ENCODE measurements at places on chromosomes 12 and 14.
A peak's percentile ranks its signal among the peaks of the same experiment; 100 is the strongest.

DNA sequence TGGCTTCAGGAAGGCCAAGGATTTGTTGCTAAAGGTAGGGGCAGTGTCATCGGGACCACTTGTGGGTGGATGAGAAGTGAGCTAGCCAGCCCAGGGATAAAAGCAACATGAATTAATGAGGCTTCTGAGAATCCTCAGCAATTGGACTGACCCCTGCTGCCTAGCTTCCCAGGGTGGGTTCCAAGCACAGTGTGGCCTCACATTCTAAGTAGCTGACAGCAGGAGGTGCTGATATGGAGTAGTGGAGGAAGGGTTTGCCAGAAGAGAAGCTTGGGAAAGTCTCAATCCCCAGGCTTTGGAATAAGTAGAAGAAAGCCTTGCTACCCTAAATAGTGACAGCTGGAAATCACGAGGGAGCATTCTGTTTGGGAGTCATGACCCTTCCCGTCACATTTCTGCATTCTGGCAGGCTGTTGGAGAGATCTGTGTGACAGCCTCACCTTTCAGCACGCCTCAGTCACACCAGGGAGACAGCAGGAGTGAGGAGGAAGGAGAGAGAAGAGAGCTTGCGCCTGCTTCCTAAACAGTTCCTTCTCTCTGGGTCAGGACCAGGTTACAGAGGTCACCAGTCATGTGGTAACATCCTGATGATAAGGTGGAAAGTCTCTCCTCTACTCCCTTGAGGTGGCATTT, 31.2 kb downstream of the DACT1 start:
- no peak for DNase-seq

DNA sequence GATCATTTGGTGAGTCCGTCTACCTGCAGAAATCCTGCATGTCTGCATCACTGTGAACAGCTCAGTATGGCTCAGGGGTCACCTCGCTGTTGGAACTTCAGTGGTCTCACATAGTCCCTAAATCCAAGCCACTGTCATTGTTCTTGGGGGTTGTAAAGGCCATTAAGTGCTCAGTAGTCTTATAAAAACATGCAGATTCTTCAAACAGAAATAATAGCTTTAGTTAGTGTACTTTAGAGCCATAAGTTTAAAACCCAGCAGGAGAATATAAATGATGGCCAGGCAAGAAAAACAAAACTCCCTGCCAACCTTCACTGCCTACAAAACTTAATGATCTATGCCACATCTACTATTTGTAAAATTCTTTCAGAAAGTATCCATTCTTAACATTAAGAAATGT, 396.3 kb downstream of the SYT1 start:
- no peak for DNase-seq

GRCh38 chr14:89236851-89237250, 180.2 kb downstream of the FOXN3 start:
- no peak for DNase-seq

GRCh38 chr14:50025776-50026175, 90.6 kb downstream of the VCPKMT start:
- no peak for DNase-seq

DNA sequence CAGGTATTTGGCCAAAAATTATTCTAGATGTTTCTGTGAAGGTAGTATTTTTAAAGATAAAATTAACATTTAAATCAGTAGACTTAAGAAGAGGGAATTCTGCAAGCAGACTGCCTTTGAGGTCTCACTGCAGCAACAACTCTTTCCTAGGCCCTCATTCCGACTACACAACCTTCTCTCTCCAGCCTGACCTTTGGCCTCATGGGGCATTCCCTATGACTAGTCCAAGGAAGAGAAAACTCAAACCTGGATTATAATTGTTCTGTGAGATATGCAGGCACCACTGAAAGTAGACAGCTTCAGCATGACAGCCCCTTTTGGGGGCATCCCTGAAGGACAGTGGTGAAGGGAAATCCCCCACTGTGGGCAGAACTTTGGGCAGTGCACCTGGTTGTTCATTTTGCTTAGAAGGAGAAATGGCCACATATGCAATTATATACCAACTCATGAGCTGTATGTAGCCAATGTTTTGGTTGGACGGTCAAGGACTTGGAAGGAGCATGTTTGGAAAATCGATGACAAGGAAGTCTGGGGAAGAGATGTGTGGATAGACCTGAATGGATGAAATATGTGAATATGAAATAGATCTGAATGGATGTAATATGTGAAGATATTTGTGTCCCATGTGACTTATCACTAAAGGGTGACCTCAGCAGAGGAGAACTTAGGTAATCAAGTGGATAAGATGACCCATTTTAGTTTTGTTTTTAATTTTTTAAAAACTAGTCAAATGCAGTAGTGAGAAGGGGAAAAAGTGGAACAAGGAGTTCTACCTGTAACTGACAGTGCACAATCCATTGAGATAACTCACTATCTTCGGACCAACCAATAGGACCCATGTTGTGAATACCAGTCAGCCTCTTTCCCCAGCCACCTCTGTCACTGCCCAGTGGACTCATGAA, 233.3 kb upstream of the FOXN3 start:
- DNase-seq, result peak; percentile 28

DNA sequence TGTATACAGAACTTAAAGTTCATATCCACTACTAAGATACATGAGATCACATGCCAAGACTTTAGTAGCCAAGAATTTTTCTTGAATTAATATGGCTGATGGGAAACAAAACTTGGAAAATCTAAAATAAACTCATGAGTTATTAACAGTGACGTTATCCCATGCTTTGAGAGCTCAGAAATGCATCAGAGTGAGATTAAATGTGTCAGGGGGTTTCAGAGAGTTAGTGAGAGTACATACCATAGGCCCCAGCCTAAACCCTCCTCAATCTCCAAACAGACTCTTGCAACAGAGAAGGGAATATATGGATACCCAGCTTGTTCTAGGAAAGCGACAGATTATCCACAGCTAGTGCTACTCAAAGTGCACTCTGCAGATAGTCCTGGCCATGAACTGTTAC, 19.3 kb downstream of the SLC35F4 start:
- no peak for DNase-seq

DNA sequence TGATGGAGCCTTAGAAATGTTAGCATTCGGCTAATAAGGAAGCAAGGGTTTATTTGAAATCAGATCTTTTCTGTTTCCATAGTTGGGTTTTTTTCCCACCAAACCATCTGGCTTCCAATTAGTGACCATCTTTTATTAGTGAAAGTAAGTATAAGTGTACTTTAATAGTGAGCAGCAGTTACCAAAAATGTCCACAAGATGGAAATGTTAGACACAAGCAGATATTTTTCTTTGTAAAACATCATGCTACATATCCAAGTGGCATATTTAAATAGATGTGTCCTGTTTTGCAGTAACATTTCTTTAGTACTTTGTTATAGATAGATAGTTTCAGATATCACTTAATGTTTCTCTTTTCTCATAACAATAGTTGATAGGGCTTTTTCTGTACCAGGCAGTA, 28.8 kb downstream of the YEATS4 start:
- DNase-seq, result no peak

DNA sequence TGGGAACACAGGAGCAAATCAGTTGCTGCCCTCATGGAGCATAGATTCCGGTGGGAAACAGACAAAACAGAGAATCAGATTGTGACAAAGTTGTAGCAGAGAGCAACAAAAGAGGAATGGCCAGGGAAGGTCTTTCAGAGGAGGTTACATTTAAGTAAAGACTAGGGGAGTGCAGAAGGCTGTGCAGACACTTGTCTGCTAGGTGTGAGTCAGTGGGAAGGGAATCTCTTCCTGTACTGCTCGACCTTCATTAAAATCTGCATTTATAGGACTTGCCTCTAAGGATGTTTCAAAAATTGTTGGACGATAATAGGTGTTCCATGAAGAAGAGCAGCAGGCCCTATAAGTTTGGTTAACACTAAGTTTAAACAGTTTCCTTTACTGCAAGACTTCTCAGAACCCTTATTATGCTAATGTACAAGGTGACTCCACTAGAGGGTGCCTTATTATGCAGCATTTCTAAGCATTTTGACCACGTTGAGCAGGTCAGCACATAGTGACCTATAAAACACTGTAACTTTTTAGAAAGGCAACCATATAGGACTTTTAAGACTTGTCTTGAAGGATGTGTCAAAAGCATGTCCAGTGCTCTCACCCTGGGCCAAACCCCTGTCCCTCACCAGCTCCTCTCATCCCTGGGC, 91.8 kb upstream of the RIC8B start:
- no peak for DNase-seq

DNA sequence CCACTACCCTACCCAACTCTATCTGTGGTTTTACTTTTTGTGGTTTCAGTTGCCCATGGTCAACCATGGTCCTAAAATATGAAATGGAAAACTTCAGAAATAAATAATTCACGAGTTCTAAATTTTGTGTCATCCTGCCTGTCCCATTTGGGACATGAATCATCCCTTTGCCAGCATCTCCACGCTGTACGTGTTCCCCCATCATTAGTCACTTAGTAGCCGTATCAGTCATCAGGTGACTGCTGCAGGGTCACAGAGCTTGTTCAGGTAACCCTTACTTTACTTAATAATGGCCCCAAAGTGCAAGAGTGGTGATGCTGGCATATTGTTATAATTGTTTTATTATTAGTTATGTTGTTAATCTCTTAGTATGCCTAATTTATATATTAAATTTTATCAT, 209.9 kb downstream of the ITPR2 start:
- no peak for DNase-seq

GRCh38 chr12:48602192-48602989, 32.5 kb upstream of the LALBA start:
- DNase-seq, result no peak

DNA sequence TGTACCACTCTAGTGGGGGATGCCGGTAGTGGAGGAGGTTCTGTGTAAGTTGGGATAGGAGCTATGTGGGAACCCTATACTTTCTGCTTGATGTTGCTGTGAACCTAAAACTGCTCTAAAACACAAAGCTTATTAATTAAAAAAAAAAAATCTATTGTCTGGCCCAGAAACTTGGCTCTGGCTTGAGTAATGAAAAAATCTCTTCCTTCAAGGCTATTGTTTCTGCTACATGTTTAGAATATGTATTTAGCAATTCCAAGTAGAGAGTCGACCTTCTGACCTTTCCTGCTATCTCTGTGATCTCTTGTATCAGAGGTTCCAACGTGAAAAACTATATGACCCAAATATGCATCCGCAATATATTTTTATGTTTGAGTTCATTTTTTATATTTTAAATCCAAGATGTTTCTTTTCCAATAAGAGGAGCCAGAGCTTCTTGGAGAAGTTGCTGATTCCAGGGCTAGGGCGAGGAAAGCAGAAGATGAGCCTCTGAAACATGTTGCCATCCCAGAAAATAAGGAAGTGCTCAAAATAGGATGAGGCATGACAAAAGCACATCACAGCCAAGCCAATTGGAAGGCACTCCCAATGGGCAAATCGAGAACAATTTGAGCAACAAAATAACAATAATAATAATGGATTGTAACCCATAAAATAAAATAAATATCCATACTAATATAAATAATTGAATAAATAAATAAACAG, 184.6 kb upstream of the TMEM260 start:
- no peak for DNase-seq

- DNase-seq, result no peak
Observed at GRCh38 chr14:76810525-76810924, 2.2 kb downstream of the ANGEL1 start.

DNA sequence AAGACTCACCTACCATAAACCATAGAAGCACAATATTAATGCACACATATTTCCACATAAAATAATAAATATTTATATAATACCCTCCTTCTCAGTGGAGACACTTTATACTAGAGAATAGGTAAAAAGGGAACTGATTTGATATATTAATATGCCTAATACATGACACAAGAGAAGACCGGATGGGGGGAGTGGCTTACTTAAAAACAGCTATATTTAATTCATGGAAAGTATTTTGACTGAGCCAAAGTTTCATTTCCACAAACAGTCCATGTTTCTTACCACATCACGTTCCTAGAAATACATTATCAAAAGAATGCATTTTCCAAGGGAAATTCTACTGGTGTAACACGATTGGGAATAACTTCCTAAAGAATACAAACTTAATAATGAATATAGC, 63.4 kb downstream of the ITPR2 start:
- no peak for DNase-seq

- no peak for DNase-seq
Observed at GRCh38 chr14:99034711-99035171, 237.3 kb downstream of the BCL11B start.

GRCh38 chr12:25684070-25684469, 131.0 kb upstream of the LMNTD1 start:
- no peak for DNase-seq

DNA sequence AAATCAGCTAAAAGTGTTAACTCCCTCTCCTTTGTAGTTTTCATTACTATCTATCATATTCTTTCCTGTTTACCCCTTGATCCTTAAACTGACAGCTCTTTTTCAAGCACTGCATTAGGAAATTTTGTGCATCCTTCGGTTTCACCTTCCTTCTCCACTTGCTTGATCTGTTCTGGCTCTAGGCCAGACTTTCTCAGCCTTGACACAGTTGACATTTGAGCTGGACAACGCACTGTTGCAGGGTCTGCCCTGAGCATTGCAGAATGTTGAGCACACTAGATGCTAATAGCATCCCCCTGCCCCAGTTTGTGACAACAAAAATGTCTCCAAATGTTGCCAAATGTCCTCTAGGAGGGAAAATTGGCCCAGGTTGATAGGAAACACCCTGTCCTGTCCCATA, 75.4 kb upstream of the KCNJ8 start:
- no peak for DNase-seq

GRCh38 chr14:21258005-21258888, 11.0 kb downstream of the HNRNPC start:
- DNase-seq, result no peak

DNA sequence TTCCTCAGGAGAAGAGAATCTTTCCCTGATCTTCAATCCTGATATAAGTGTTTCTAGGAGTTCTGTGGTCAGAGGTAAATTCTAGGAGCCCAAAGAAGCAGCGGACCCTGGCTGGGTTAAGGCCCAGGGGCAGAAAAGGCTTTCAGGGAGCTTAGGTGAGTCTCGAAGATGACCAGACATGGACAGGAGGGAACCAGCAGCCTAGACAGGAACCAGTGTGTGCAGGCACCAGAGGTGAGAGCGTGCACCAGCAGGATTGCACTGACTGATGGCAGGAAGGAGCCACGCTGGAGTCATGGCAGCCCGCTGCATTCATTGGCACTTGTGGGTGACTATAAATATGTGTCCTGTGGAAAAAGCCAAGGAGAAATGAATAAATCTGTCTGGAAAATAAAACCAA, 489.9 kb downstream of the BCL11B start:
- DNase-seq, result no peak

DNA sequence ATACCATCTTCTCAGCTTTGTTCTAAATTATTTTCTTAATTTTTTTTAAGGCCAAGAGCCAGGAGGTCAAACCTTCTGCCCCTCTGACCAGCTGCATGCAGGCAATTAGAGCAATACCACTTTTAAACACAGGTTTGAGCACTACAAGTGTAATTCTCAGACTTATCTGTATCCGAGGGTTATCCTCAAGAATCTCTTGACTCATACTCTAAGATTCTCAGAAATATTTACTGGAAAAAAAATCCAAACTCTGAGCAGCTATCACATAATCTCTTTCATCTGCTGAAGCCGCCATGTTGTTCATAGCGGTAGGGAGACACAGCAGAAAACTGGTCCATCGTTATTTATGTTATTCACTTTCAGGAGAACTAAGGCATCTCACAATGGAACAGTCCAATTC, 27.4 kb upstream of the PTHLH start:
- DNase-seq, result no peak
